ENCODE measurements at places on chromosomes 2 and 18.

- no peak for DNase-seq
Measured at GRCh38 chr2:157843935-157844334, 32.2 kb downstream of the ACVR1 start.

- DNase-seq, result no peak
Measured at GRCh38 chr2:9356261-9356660, 67.1 kb downstream of the ITGB1BP1 start.

DNA sequence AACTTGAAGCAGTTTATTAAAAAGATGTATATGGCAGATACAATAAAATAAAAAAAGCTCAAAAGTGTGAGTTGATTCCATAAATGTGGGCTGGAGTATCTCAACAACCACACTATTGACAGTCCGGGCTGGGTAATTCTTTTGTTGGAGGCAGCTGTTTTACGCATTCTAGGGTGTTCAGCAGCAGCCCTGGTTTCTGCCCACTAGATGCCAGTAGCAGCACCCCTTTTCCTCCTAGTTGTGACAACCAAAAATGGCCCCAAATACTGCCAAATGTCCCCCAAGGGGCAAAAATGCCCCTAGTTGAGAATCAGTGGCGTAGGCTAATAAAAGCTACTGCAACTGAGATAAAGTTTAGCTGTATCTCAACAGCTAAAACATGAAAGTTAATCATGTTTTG, 44.8 kb downstream of the CHMP3 start:
- no peak for DNase-seq

DNA sequence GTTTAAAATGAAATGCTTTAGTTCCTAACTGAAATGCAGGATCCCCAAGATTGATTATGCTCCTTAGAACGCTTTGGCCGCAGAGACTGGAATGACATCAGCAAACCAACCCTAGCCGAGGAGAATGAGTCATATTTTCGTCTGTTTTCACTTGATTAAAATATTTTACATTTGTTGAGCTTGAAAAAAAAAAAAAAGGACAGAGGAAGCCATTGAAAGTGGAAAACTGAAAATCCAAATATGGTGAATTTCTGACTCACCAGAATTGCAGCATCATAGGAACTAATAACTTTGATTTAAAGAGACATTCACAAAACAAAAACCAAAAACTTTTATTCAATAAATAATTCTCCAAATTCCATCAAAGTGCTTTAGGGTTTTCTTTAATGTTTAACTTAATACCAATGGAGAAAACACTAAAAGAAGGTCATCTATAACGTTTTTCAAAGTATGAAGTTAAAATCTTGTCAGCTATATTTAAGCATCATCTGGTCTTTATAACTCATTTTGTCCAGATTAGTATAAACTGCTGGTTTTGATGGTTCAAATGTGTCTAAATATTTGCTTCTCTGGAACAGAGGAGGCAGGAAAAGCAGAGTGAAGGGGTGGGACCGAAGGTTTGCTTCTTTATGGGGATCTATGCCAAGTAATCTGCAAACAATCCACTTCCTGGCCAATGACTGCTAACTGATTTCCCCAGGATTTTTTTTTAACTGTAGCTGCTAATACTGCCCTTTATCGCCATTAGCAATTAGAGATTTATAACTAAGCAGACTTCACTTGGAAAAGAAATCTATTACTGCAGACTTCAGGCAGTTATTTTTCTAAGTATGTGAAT, 30.9 kb upstream of the COL5A2 start:
- no peak for DNase-seq

DNA sequence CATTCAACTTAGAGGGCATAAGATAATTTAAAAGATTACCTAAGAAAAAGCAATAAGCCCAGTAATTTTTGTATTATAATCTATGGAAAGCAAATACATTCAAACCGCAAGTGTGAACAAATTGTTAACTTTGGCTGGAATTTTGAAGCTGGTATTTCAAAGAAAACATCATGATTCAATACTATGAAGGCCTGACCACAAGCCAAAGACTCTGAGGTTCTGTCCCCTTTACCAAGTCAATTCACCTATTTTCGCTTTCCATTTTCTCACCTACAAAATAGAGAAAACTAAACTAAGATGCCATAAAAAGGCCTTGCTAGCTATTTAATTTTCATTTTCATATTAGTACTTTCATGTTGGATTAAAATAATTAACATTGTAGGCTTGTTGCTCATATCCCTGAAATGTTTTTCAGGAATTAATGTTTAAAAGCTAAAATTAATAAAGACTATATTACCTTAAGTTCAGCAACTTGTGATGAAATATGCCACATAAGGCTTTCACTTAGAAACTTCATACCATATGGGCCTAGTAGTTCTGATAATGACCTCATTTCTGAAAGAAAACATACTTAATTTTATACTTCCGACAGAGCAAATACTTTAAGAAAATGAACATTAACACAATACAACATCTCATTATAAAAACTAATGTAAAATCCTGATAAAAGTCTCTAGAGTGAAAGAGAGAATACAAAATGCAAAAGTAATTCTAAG, 85.7 kb upstream of the FRZB start:
- DNase-seq, result no peak

- DNase-seq, result peak; percentile 29
Measured at GRCh38 chr2:48328942-48329723, 200.8 kb upstream of the STON1 start.

- DNase-seq, result no peak
Measured at GRCh38 chr2:143875295-143876233, 644.4 kb downstream of the ZEB2 start.

DNA sequence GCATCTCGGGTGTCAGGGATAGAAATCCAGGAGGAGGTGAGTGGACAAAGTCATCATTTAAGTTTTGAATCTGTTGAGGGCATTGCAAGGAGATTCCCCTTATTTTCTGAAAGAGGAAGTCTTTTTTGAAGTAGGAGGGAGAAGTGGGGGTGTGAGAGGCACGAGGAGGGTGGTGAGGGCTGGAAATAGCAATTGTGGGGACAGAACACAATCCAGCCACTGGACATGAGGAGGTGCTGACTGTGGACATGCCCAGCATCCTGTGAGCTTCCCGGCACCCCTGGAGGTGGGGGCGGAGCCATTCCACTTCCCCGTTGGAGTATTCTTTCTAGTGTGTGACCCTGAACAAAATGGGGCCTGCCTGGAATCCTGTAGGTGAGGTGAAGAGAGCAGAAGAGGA, 310.7 kb upstream of the EPAS1 start:
- no peak for DNase-seq

- DNase-seq, result no peak
Measured at GRCh38 chr2:188245230-188245629, 46.4 kb upstream of the GULP1 start.
